ENCODE measurements at places on chromosomes 1 and 21.

GRCh38 chr1:83012950-83013349 lies 986.0 kb downstream of the TTLL7 start:
- no peak for DNase-seq

GRCh38 chr1:8862528-8862927 lies 16.0 kb downstream of the ENO1 start:
- no peak for DNase-seq

- no peak for DNase-seq
These were observed 567.3 kb upstream of the CXADR start for GRCh38 chr21:16945580-16945979.

- no peak for DNase-seq
These were observed 463 bp upstream of the PRRC2C start for GRCh38 chr1:171484760-171485374.

- no peak for DNase-seq
These were observed 49.8 kb downstream of the HLCS start for GRCh38 chr21:36916718-36917117.

GRCh38 chr1:87274851-87275250 lies 53.8 kb upstream of the LMO4 start:
- DNase-seq = no peak

GRCh38 chr1:116497656-116498055 lies 73.2 kb downstream of the CD58 start:
- no peak for DNase-seq

DNA sequence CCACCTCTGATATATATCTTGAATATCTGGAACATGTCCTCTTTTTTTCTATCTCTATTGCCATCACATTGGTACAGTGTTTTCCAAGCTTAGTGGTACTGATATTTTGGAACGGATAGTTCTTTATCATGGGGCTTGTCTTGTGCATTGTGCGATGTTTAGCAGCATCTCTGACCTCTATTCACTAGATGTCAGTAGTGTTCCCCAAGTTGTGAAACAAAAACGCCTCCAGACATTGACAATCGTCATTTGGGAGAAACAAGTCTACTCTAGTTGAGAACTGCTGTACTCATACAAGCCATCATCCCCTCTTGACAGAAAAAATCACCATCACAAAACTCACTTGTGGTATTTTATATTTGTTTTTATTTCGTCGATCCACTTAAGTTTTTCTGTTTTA lies 79.7 kb upstream of the CHODL start:
- no peak for DNase-seq

DNA sequence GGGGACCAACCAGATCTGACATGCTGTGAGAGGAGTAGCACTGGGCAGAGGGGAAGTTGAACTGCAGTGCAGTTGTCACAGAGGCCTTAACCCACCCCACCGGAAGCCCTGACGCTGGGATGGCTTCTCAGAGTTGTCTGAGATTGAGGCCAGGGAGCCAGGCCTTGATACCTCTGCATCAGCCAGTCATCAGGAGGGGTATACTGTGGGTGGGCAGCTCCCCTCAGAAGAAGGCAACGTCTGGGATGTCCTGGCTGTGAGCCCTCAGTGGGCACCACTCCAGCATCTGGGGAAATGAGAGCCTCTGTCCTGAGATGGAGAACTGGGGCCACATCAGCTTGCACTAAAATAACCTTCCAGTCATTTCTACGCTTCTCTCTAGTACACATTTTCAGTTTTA lies 47.9 kb upstream of the BCAR3 start:
- no peak for DNase-seq

DNA sequence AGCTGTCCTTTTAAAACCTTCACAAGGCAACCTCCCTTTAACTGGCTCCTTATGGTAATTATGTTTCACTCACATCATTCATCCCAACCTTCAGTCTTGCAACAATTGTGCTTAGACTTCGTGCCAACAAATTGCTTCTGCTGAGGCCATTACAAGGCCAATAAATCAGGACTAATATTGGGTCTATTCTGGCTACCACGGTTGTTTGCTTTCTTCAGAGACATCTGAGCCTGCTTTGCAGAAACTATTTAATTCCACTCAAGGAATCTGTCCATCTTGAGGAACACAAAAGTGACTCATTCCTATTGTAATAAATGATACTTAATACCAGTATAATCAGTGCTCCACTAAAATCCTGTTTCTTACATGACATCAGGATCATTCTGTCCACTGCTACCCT lies 2.6 kb upstream of the GSTM4 start:
- DNase-seq = no peak

DNA sequence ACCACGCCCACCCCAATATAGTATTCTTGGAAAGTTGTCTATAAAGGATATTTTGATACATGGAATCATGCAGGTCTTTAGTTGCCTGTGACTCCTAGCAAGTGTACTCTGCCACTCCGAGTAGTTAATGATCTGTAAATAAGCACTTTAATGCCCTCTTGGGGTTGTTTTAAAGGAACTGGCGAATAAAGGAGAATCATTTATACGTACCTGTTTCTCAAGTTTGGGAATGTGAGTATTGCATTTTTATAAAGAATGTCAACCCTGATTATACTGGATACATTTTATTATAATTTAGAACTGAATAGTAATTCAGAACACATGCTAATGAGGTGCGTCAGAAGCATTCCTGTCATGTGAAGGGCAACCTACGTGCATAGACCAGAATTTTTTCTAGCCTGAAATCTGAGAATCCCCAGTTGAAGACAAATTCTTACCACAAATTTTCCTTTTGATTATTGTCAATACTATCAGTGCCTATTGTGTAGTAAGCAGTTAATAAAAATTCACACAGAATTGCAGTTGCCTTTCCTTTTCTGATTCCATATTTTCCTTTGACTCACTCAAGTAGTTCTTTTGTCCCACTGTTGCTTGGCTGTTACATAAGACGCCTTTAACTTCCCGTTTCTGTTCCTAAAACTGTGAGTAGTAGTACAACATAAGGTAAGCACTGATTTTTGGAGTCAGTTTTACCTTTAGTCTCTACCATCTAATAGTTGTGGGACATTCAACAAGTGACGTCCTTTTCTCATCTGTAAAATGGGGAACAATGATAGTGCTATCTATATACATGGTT lies 5.1 kb downstream of the AHCYL1 start:
- DNase-seq = no peak

DNA sequence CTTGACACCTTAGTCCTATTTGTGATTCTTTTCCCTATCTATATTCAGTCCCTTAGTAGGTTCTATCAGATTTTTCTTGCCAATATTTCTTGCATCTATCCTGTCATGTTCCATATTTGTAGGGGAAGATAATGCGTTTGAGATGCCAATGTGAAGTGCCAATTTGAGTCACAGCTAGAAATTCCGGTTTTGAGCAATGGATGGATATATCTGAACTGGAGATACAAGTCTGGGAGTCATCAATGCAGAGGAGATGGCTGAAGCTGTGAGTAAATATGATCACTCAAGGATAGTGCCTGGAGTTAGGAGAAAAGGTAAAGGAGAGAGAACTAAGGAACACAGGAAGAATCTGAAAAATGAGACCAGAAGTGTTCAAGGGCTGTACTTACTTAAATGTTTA lies 93.8 kb downstream of the COQ8A start:
- DNase-seq = no peak

DNA sequence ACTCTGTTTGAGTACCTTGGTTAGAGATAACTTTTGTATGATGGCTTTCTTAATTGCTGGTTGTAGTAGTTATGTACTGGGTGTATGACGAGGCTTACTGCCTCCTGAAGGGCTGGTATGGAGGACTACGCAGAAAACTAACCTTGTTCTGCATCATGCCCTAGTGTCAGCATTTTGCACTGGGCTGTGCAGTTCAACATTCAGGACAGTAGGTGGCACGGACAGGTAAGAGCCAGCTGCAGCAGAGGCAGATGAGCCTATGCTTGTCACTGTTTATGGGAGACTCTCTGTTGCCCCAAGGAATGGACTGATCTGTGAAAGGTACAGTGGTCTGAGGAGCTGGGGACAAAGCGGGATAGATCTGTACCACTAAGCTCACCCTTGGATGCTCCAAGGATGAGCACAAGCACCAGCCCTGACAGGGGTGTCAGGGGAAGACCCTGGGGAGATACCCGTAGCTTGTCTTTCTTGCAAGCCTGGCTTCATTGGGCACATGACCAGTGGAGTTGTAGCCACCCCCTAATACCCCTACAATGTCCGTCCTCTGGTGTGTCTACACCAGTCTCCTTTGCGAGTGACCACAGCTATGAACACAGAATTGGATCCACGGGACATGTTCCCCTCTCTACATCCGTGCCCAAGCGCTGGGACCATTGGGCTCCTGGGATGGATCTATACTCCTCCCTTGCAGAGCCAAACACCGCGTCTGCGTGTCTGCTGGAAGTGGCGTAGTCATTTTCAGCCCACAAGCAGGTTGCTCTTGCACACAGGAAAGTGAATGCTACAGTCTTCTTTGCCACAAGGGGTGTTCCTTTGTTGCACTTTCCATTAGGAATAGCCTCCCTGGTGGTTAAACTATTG lies 51.1 kb upstream of the CFHR3 start:
- no peak for DNase-seq

GRCh38 chr1:34796990-34797389 lies 4.2 kb downstream of the GJA4 start:
- no peak for DNase-seq

DNA sequence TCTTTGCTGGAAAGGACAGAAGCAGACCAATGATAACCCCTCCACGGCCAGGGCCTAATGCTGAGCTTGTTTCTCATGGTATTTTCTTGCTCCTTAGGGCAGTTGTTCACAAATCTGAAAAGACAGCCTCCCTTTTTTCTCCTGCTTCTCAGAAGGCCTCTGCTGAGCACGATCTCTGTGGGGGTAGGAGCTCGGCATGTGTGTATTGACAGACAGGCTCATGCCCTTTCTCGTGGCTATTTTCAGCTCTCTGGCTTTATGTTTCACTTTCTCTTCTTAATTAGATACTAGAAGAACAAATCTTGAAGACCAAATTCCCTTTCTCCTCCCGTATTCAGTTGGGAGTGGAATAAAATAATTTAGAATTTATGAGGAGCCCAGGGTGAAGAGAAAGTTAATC lies 768 bp upstream of the RIIAD1 start:
- DNase-seq = no peak

- DNase-seq = peak; percentile 45
These were observed 67.9 kb upstream of the EFHD2 start for GRCh38 chr1:15341634-15342407.

DNA sequence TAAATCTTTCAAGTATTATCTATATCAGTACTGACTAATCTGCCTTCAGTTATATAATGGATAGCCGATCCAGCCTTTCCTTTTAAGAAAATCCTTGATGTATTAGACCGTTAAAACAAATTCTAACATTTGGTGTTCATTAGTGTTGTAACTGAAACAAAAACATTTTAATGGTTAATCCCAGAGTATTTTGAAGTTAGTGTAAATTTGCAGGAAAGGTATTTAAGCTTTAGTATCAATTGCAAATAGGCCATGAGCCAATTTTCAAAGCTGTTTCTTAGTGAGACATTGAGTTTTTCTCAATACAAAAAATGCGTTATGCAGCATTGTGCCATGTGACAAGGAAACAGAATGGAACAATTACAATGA lies 29.6 kb downstream of the DISP1 start:
- DNase-seq = no peak

GRCh38 chr1:198185146-198185545 lies 28.3 kb downstream of the NEK7 start:
- no peak for DNase-seq

- DNase-seq = peak; percentile 75
These were observed 216.3 kb downstream of the COL11A1 start for GRCh38 chr1:102891868-102892625.

DNA sequence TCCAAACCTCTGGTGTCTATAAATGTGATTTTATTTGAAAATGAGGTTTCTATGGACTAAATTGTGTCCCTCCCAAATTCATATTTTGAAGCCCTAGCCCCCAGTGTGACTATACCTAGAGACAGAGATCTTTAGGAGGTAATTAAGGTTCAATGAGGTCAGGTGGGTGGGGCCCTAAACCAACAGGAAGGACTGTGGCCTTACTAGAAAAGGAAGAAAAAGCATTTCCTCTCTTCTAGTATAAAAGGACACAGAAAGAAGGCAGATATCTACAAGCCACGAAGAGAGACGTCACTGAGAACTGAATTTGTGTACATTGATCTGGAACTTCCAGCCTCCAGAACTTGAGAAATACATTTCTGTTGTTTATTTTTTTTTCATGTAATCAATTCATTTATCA lies 123.1 kb upstream of the RUNX1 start:
- DNase-seq = no peak

GRCh38 chr1:10629816-10630571 lies 155.2 kb downstream of the PEX14 start:
- DNase-seq = no peak

DNA sequence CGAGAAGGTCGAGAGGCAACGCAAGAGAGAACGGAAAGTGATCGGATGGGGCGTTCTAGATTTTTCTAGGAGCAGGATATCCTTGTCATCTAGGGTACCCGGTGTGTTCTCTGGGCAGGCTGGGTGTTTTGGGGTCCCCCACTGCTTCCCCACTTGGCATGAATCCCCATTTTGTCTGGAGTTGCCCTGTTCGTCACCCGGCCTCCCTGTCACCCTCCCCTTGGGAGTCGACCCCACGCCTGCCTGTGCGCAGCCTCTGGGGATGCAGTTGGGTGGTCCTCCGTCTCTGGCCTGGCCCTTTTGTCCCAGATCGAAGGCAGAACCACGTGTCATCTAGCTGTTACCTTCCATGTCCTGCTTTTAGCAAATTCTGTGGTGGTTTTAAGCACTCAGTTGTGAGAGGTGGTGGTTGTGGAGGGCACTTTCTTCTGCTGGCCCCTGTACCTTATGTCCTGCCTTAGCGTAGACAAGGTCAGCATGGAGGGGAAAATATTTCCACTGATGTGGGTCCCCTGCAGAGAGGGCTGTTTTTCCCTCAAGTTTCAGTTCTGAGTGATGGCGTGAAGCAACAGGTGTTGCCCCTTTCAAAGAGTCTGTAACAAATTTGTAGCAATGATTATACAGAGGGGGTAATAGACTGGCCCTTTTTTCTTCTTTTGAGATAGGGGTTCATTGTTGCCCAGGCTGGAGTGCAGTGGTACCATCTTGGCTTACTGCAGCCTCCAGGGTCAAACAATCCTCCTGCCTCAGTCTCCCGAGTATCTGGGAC lies 35.6 kb downstream of the CHAF1B start:
- no peak for DNase-seq

GRCh38 chr1:209800984-209801834 lies 4.7 kb downstream of the IRF6 start:
- DNase-seq = no peak

- no peak for DNase-seq
These were observed 215.9 kb downstream of the NEGR1 start for GRCh38 chr1:72066431-72066830.

GRCh38 chr1:154902938-154903566 lies 33.0 kb upstream of the KCNN3 start:
- no peak for DNase-seq

DNA sequence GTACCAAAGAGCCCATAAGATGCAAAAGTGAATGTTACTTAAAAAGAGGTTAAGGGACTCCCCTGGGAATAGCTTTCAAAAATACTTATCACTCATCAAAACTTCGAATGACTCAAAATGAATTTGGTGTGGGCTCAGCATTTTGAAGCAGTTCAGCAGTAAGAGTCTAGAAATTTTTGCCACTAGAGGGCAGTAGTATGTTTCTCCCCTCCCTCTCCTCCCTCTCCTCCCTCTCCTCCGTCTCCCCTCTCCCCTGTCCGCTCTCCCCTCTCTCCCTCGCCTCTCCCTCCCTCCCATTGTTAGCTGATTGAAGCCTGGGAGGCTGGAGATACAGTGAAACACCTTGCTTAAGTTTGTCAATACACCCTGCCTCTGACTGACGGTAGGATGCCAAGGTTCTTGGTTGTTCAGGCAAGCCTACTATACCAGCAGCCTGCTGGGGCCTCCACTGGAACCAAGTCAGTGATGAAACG lies 70.8 kb upstream of the TENT5C start:
- DNase-seq = peak; percentile 30

- DNase-seq = no peak
These were observed 28.9 kb downstream of the PRDM16 start for GRCh38 chr1:3097861-3098260.
